ENCODE measurements at places on chromosomes 1 and 21. TPM values are rescaled to one million over a fixed set of nuclear protein-coding genes. Genes with fewer than 3 reads are reported as not detected.

DNA sequence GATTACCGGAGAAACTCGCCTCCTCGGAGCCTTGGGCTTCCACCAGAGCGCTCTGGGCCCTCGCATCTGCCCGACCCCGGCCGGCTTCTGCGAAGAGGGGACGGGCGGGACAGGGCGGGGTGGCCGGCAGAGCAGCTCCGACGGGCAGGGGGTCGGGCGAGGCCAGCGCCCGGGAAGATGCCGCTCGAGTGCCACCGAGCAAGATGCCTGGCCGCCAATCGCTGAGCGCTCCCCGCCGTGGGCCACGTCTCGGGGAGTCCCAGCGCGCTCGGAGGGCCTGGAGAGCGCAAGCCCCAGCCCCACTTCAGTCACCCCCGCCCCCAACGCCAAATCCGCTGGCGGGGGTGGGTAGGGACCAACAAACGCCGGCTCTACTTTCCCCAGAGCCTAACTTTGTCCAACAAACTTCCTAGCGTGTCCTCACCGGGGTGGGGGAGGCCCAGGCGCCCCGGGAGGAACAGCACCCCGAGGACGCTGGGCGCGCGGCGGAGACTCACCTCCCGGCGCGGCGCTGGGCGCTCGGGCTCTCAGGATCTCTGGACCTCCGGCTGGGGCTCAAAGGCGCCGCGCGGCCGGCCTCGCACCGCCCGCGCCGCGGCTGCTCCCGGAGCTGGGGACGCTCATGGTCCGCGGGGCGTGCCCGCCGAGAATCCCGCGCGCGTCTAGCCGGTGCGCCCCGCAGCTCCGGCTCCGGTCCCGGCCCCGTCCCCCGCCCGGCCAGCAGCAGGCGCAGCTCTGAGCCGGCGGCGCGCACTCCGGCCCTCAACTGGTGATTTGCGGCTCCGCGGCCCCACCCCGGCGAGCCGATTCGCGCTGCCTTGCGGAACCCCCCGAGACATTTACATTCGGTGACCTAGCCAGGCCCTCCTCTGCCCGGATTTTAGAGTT is at the start of gene BCAR3:
Gene BCAR3 (minus strand): TSS at position 737 of the 888 bp plus-strand sequence. CDS start 6,907 bp downstream, outside the sequence.
- DNase-seq = peak; percentile 27

DNA sequence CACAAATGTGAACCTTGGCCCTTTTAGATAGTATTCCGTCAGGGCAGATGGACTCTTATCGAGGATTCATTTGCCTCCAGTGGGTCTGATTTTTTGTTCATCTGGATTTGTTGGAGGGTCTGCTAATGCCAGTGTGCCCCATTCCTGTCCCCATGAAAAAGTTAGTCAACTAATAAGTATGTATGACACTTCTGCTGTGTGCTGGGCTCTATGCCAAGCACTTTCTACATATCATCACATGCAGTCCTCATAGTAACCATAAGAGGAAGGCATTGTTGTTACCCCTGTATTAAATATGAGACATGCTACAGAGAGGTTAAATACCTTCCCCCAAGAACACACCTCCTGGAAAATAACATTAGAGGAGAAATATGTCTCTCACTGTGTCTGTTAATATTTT is 46.6 kb upstream of the MAB21L3 start:
- DNase-seq = no peak

GRCh38 chr21:43940329-43941050 is 71.6 kb upstream of the TRAPPC10 start:
- no peak for DNase-seq

DNA sequence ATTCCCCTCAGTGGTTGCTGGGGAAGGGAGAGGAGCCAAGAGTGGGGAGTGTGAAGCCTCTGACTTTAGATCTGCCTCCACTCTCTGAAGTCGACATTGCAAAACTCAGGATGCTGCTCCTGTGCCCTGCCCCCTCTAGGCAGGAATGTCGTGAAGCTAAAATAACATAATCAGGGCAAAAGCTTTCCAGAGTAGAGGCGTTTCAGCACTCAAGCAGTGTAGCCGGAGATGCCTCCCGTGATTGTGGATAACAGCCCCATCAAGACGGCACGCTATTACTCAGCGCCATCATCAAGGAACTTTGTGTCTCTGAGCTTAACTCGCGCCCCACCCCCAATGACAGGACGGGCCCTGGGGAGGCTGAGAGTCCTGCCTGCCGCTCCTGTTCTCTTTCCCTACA is 60.0 kb downstream of the FBXO2 start:
- no peak for DNase-seq

TEKT2 gene
- not detected for total RNA-seq

AGT gene
- total RNA-seq = not detected

CAPN8 gene
- not detected for total RNA-seq

DNA sequence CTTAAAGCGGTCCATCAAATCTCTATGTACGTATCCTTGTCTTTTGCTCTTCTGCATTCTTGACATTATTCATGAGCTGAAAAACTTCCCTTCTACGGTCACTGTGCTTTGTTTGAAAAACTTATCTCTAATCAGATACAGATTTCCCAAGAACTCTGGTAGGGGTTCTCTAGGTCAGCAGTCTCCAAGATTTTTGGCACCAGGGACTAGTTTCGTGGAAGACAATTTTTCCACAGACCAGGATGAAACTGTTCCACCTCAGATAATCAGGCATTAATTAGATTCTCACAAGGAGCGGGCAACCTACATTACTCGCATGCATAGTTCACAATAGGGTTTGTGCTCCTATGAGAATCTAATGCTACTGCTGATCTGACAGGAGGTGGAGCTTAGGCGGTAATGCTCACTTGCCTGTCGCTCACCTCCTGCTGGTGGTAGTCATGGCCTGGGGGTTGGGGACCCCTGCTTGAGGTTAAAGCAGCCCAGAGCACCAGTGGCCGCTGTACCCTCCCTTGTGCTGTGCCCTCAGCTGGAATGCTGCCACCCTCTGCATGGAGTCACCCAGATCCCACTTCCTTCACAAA is 30.8 kb downstream of the AK2 start:
- no peak for DNase-seq

DNA sequence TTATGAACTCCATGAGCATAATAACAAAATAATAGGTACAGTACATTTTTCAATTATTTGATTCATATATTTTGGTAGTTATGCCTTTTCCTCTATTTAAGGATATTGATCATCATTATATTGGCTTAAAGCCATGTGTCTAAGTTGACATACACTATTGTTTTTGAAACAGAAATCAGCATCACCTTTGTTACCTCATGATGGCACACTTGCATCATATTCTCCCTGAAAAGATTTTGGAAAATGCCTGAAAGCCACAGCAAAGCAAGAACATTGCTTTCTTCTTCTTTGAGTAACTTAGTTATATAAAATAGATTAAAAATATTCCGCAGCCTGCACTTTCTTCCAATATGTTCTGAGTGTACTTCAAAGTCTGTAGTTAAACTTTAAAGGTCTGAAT is 33.3 kb downstream of the TMPRSS15 start:
- DNase-seq = no peak

DNA sequence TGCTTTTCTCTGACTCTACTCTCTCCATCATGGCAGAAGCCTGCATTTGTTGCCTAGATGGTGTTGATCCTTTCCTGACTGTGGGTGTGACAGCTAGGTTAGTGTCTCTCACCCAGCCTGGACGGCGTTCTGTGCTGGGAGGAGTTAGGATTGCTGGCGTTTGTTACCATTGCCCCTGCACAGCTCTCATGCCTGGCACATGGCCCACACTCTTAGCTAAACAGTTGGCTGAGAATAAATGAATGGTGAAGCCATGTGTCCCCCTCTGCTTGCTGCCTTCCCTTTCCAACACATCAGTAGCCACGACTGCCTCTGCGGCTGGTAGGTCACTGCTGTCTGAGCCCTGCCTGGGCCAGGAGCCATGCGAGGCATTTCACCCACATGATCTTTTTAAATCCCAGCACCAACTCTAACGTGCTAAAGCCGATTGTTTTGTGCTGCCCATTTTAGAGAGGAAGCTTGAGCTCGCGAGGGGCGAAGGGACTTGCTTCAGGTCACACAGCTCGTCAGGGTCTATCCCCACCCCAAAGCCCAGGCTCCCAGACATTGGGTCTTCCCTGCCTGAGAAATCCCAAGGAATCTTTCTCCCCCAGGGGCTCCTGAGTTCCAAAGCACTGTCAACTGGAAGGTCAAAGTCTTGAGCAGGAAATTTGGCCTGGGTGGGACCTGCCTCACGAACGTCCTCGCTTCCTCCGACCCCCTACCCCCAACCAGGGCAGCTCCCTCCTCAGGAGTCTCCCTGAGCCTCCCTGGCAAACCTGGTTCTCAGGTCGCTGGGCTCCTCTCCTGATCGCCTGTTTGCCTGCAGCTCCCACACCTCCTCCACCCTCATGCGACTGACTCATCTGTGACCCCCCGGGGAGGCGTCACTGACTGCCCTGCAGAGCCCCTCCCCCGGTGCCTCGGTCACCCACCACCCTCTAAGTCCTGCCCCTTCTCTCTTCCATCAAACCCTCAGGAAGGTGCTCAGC is 271.7 kb upstream of the C1orf174 start:
- DNase-seq = peak; percentile 0

DNA sequence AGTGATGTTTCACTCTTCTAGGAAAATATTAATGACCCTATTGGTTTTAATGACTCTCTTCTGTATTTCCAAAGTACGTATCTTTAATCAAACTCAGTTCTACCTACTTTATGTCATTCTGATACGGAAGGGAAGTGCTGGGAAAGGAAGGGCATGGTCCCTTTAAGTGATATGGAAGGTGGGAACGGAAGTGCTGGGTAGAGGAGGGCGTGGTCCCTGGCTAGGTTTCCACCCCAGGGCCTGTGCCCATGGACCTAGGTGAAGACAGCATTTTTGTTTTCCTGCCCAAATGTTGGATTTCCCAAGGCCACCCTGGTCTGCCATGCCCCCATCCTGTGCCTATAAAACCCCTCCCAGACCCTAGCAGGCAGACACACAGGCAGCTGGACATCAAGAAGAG is 24.0 kb downstream of the RGS4 start:
- DNase-seq = no peak

GRCh38 chr1:152743371-152744145 is 14.3 kb upstream of the KPRP start:
- no peak for DNase-seq

- DNase-seq = no peak
Measured at GRCh38 chr1:112637254-112638109, 17.9 kb downstream of the CAPZA1 start.

DNA sequence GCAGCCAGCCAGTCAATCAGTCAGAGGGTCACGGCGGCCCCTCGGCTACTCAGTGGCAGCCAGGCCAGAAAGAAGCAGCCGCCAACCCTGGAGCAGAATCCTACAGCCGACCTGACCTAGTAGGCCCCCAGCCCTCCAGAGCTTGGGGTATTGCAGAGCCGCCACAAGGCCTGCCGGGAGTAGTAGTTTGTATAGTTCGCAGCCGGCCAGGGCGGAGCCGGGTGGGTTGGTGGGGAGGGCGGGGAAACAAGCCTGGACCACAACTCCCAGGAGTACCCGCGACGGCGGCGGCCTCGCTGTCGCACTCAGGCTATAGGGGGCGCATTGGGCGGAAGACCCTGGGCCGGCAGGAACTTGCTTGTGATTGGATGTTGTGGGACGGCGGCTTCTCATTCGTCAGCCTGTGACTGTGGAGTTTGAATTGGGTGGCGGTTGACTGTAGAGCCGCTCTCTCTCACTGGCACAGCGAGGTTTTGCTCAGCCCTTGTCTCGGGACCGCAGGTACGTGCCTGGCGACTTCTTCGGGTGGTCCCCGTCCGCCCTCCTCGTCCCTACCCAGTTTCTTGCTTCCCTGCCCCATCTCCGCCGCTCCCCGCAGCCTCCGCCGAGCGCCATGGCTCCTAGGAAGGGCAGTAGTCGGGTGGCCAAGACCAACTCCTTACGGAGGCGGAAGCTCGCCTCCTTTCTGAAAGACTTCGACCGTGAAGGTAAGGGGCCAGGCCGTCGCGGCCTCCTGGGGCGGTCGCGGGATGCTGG is at the start of gene CDCA8:
Gene CDCA8 (plus strand): TSS at position 439 of the 756 bp plus-strand sequence. CDS start 175 bp downstream, at position 614.
- peak; percentile 99 for DNase-seq

DNA sequence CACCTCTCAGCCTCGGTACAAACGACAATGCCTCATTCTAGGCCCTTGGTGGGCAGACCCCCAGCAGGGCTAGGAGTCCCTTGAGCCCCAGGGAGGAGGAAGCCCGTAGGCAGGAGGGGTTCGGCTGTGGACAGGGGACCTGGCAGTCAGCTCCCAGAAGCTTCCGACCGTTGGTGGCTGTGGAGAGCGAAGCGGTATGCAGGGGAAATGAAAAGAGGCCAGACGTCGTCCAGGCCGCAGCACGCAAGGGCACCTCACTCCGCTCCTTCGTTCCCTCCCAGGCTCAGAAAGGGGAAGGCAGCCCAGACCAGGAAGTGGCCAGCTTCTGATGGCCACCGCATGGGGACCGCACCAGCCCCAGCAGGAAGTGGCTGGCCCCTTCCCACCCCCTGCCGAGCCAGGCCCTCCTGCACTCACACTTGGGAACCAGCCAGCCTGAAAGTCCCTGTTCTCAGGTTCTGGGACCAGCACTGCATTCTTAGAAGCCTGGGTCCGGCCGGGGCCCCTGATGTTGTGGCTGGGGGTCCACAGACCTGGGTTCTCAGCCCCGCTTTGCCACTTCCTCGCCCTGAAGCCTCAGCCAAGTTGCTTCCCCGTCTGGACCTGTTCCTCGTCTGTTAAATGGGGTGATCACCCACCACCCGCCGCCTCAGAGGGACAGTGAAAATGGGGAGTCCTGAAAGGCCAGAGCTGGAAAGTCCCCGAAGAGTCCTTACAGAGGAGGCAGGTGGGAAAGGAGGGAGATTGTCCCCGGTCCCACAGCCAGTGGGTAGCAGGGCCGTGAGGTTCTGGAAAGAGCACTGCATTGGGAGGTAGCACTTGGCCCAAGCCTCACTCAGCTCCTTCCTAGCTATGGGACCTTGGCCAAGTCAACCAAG is 104.0 kb upstream of the RUNX3 start:
- DNase-seq = peak; percentile 1

DEDD gene
- total RNA-seq = 48.1 TPM
